Activated CD4-positive, alpha-beta T cell treated with anti-CD3 and anti-CD28 coated beads, Interleukin-2, amount 50 U/mL, for 1 hour (primary cell): ENCODE measurements at places on chromosomes 4 and X.

DNA sequence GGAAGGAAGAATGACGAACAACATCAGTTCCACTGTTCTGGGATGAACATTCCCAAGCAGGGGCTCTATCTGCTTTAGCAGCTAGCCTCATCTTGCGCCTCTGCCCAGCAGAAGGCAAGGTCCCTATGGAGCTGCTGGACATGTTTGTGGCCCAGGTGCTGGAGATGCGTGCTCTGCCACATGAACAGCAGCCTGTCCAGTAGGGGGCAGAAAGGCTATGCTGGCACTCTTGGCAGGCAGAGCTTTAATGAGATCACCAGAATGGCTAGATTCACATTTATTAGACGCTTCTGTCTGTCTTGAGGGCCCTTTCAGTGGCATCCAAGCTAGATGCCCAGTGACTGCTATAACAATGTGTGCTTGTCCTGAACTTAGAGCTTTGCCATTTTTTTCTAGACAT lies 1826.0 kb downstream of the STIM2 start:
- no peak for DNase-seq

DNA sequence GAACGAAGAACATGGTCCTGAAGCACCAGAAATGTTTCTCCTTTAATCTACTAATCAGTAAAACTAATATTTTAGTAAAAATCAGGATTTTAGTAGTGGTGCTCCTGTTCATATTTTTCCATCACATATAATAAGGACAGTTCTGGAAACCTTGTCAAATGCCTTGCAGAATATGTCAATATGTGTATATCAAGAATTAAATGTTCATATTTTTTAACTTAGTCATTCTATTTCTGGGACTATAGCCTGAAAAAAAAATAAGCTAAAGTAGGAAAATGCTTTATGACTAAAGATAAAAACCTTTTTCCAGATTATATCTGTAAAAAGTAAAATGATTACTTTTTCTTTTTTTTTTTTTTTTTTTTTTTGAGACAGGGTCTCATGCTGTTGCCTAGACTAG lies 65.1 kb downstream of the MAB21L2 start:
- no peak for DNase-seq

GRCh38 chr4:6659897-6660296 lies 19.4 kb downstream of the MRFAP1 start:
- DNase-seq, result no peak

GRCh38 chr4:46856333-46856732 lies 52.7 kb downstream of the COX7B2 start:
- DNase-seq, result no peak

DNA sequence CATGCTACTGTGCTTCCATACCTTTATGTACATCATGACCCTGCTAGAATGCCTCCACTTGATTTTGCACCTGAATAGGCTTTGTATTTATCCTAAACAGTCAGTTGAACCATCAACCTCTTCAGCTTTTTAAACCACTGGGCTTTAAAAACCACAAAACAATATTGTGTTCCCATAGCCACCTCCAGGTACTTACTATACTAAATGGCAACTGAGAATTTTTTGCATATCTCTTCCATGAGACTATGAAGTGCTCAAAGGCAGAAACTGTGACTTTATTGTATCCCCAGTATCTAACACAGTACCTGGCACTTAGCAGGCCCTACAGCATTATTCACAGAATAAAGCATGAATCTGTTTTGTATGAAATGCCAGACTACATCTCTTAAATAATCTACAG lies 39.7 kb downstream of the ANAPC10 start:
- DNase-seq, result no peak

GRCh38 chrX:21800344-21800770 lies 39.1 kb upstream of the MBTPS2 start:
- no peak for DNase-seq

- DNase-seq, result no peak
Observed at GRCh38 chrX:16848541-16848940, 21.6 kb downstream of the RBBP7 start.

GRCh38 chr4:71290074-71290473 lies 48.7 kb upstream of the SLC4A4 start:
- DNase-seq, result no peak

DNA sequence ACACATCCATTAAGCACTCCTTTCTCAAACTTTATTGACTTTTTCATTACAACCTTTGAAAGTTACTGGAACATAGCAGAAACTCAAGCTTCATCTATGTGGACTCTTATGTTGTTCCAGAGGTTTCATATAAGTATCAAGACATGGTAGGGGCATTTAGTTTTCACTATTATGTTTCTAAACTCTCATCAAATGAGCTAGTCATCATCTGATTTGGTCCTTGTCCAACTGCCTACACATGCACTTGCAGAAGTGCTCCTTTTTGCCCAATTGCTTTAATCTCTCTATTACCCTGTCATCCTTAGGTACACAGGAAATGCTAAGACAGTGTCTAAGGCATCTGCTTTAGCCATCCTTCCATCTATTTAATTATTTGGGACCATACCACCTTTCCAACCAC lies 42.2 kb upstream of the EPGN start:
- no peak for DNase-seq

- DNase-seq, result no peak
Observed at GRCh38 chrX:50157545-50158135, 43.2 kb downstream of the AKAP4 start.

DNA sequence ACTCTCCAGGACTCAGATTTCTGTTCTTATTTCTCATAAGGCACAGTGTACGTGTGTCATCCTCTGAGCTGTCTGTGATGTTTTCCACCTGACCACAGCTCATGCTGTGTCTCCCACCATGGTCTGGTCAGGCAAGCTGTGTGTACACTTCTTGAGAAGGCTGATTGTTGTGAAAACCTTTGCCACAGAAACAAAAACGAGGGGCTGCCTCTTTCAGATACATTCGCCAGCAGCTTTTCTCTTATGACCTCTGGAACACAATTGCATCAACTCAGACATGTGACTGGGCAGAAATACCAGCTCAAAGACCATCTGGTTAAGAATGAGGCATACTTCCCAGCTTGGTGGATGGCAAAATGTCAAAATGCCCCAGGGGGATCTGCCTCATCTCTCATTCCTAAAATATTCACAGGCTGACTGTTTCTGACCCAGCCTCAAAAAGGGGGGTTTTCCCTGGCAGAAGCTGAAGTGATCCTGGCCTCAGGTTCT lies 46.1 kb downstream of the PGRMC2 start:
- no peak for DNase-seq

DNA sequence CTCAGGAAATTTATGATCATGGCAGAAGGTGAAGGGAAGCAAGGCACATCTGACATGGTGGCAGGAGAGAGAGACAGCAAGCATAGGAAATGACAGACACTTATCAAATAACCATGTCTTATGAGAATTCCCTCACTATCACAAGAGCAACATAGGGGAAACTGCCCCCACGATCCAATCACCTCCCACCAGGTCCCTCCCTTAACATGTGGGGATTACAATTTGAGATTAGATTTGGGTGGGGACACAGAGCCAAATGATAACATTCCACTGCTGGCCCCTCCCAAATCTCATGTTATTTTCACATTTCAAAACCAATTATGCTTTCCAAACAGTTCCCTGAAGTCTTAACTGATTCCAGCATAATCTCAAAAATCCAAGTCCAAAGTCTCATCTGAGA lies 8.2 kb upstream of the TMA16 start:
- DNase-seq, result no peak

DNA sequence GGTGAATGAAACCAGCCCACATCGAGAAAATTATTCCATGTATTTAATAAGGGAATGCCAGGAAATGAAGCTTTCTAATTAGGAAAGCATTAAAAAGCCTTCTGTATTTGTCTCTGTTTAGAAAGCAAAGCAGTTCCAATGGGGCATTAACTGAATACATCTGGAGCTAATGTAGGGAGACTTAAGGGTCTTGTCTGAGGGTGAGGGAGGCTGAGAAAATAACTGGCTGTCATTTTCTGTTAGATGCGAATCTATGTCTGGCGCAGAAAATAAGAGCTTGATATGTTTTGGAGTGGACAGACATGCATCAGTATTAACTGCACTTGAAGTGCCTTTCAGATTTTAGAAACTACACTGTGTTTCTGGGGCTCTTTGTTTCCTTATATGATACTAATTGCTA lies 111.3 kb downstream of the KLHL8 start:
- DNase-seq, result no peak

DNA sequence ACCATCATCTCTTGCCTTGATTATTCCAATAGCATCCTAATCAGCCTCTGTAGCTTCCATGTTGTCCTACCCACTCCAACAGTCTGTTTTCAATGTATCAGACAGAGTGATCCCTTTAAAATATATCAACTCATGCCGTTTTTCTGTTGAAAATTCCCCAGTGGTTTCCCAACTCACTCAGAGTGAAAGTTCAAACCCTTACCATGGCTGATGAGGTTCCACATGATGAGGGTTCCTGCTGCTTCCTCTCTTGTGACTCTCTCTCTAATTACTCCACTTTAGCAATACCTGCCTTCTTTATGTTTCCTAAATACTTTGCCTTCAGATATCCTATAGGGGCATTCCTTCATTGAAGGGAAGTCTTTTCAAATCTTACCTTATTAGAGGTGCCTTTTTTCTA lies 334.7 kb downstream of the PPP1R2C start:
- no peak for DNase-seq

DNA sequence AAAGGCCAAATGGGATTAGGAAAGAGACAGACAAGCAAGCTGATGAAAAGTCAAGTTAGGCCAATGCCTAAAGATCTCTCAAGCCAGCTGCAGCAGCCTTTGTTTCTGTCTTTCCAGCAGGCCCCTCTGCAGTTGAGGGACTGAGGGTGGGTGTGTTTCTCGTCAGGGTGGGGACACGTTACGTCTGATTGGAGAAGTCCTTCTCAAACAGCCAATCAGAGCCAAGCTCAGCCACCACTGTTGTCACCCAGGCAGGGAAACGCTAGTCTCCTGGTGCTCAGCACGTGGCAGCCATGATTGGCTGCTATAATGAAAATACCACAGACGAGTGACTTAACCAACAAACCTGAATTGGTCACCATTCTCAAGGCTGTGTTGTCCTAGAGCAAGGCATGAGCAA lies 177.1 kb upstream of the LCORL start:
- DNase-seq, result no peak

DNA sequence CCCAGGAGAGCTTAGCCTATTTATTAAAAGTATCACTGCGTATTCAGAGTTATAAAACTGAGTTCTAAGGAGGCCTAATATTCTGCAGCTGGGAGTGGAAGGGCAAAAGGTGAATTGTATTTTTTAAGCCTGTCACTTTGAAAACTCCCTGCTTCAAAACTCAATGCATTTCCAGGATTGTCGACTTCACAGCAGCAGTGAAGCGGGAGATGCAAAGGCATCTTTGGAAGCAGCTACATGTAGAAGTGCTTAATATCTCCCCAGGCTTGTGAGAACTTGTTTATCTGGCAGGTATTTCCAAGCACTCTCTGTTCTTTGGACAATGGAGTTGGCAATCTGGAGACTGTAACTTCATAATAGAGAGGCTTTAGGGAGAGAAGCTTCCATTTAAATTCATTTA lies 717.5 kb upstream of the SLIT2 start:
- DNase-seq, result no peak

DNA sequence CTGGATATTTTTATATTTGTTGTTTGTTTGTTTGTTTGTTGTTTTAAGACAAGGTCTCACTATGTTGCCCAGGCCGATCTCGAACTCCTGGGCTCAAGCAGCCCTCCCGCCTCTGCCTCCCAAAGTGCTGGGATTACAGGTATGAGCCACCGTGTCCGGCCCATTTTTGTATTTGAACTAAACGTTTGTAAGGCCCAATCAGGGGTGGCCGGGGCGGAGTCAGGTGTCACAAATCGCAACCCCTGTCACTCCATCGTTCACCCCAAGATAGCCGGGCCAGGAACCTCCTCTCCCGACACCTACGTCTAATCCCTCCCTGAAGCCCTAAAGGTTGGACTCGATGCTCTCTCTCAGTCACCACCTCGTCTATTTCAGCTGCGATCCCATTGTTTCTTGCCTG lies 722 bp upstream of the EFHC2 start:
- DNase-seq, result peak; percentile 51

- no peak for DNase-seq
Observed at GRCh38 chr4:26936284-26937065, 75.8 kb downstream of the STIM2 start.

DNA sequence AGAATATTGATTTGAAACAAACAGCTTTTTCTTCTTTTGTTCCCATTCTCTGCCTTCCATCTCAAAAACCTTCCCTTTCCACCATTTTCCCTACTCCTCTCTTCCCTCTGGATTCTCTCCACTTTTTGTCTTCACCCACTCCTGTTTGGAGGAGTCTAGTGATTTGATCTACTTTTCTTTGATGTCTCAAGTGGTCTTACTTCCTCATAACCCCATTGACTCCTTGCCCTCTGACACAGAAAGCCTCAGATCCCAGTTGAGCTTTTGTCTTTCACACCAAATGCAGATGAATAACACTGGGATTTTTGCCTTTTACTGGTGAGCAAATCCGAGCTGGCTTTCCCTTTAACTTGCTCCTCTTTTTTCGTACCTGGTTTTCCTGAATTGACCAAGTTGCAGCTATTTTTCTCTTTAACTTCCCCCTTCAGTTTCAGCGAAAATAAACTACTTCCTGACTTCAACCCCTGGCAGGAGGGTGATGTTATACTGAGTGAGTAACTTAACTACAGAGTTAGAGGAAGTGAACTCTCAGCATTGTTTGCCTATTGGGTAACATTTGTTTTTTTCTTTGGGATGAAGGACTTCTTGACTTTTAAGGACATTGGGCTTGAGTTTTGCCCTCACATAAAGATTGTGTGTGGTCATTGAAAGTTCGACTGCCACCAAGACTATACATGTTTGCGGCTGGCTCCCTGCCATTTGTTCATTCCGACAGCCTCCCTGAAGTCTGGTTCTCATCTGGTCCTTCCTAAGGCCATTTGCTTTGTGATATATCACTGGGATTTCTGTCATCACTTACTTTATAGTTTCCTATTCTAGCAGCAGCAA lies 392.8 kb upstream of the NR3C2 start:
- DNase-seq, result no peak

DNA sequence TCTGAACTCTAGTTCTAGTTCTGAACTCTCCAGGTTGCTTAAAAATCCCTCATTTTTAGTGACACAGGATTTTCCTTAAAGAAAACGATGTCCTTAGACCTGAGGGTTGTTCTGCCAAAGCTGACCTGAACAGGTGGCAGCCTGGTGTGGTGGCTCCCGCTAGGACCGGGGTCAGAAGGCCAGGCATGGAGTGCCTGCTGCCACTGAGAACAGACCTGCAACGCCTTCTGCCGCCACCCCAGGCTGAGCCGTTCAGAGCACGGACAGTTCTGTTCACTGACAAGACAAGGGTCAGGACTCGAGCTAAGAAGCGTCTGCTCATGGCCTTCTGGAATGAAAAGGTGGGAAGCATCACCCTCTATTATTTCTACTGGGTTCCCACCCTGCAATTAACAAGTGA lies 15.8 kb downstream of the DCTD start:
- DNase-seq, result no peak

GRCh38 chr4:96354036-96354712 lies 514.3 kb downstream of the PDHA2 start:
- no peak for DNase-seq

GRCh38 chr4:145545538-145546174 lies 64.0 kb downstream of the SMAD1 start:
- DNase-seq, result no peak

DNA sequence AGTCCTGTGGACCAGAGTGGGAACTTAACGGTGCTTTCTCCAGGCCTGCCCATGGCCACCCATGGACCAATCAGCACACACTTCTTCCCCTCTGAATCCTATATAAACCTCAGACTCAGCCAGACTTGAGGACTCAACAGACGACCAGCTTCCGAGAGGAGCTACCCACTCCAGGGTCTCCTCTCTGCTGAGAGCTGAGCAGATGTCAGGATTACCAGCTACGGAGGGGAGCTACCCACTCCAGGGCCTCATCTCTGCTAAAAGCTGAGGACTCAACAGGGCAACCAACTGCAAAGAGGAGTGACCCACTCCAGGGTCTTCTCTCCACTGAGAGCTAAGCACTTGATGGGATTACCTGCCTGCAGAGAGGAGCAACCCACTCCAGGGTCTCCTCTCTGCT lies 80.0 kb upstream of the DDX60 start:
- no peak for DNase-seq
